Naive thymus-derived CD4-positive, alpha-beta T cell (primary cell): ENCODE measurements at places on chromosomes 1 and 21. TPM values are rescaled to one million over a fixed set of nuclear protein-coding genes. Genes with fewer than 3 reads are reported as not detected.

Gene SLC44A5
- polyA plus RNA-seq = 0.92 TPM

Gene CSTB
- polyA plus RNA-seq = 59.7 TPM

Gene ANXA9
- 0.38 TPM for polyA plus RNA-seq

Gene VWA1
- not detected for polyA plus RNA-seq

Gene GJC2
- polyA plus RNA-seq = not detected

Gene DISC1
- polyA plus RNA-seq = 9.0 TPM

Gene GPR89A
- 23.5 TPM for polyA plus RNA-seq

Gene PLA2G2F
- polyA plus RNA-seq = not detected

Gene DFFB
- polyA plus RNA-seq = 13.5 TPM

Gene TNNT2
- not detected for polyA plus RNA-seq

Gene RNU1-3
- not detected for polyA plus RNA-seq

Gene NGF
- polyA plus RNA-seq = not detected

Gene CELSR2
- 1.3 TPM for polyA plus RNA-seq

Gene DNASE2B
- polyA plus RNA-seq = not detected

Gene CORT
- polyA plus RNA-seq = not detected

Gene EDARADD
- polyA plus RNA-seq = not detected

Gene NR1I3
- not detected for polyA plus RNA-seq

Gene OR2T5
- not detected for polyA plus RNA-seq

Gene NBPF3
- 7.8 TPM for polyA plus RNA-seq

Gene GRIK3
- polyA plus RNA-seq = not detected

Gene KRTAP19-8
- not detected for polyA plus RNA-seq

Gene PRAMEF26
- not detected for polyA plus RNA-seq

Gene CD52
- 8,133 TPM for polyA plus RNA-seq

Gene HORMAD1
- polyA plus RNA-seq = not detected

Gene COL9A2
- 0.43 TPM for polyA plus RNA-seq

Gene MANEAL
- polyA plus RNA-seq = 0.48 TPM

Gene TRABD2B
- polyA plus RNA-seq = not detected

Gene NCAM2
- polyA plus RNA-seq = 0.07 TPM

Gene MCOLN3
- polyA plus RNA-seq = 1.5 TPM

Gene SPRR4
- not detected for polyA plus RNA-seq

Gene DNAJC6
- 0.22 TPM for polyA plus RNA-seq

Gene AKR7A2
- polyA plus RNA-seq = 108 TPM

Gene LCE1C
- polyA plus RNA-seq = not detected

Gene KIAA1614
- 0.12 TPM for polyA plus RNA-seq

Gene PLA2G4A
- polyA plus RNA-seq = not detected

Gene MXRA8
- polyA plus RNA-seq = 0.66 TPM
